ENCODE measurements at places on chromosomes 12 and 14.

DNA sequence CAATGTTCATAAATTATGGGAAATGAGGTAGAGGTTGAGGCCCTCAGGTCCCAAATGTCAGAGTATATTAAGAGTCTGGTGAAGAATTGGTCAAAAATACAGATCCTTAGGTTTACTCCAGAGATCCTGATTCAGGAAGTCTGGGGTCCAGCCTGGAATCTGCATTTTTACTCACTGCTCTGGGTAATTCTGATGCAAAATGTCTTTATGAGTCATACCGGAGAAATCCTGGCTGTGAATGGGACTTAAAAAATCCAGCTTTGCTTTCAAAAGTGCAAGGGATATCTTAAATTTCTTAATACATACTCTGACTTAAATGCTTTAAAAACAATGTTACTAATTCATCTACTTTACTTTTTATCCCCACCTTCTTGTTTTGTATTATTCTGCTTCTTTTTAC lies 74.5 kb downstream of the FERMT2 start:
- H3K27ac ChIP-seq: no peak overlapping the region
- DNase-seq: no peak
- H3K36me3 ChIP-seq: no peaks in the 10 kb centered on the region
- no peak overlapping the region for H3K4me3 ChIP-seq

DNA sequence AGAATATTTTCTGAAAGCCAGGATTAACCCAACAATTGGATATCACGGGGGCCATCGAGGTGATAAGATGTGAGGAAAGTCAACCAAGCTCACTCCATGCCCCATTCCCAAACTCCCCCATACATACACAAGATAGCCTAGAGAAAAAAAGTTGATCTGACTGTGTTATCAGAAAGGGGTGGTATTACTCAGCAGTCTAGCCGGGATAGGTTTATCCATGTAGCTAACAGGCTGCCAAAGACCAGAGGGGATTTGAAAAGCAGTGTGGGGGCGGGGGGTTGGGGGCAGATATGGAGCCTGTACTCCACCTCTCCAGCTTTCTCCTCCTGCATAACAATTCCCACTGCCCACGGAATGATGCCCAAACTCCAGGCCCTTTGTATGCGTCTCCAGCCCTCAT lies 13.2 kb upstream of the MAP1LC3B2 start:
- DNase-seq: no peak
- H3K36me3 ChIP-seq: no peaks in the 10 kb centered on the region
- no peak overlapping the region for H3K27ac ChIP-seq
- H3K27me3 ChIP-seq: no peaks in the 10 kb centered on the region

GRCh38 chr14:35046751-35047536 lies 872 bp downstream of the FAM177A1 start:
- peaks cover 28% of the 10 kb centered on the region for H3K4me1 ChIP-seq
- H3K27ac ChIP-seq: peak overlapping the region; percentile 97
- H3K36me3 ChIP-seq: peaks cover 17% of the 10 kb centered on the region
- peak overlapping the region; percentile 96 for H3K4me3 ChIP-seq

DNA sequence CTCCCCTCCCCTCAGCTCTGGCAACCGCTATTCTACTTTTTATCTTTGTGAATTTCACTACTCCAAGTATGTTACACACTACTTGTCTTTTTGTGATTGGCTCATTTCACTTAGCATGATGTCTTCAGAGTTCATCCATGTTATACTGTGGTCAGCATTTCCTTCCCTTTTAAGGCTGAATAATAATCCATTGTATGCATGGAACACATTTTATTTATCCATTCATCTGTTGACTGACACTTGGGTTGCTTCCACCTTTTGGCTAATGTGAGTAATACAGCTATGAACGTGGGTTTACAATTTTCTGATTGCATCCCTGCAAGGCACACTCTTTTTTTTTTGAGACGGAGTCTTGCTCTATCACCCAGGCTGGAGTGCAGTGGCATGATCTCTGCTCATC lies 53.0 kb upstream of the FUT8 start:
- no peak for DNase-seq
- H3K4me3 ChIP-seq: no peak overlapping the region
- H3K27me3 ChIP-seq: no peaks in the 10 kb centered on the region
- peak overlapping the region; percentile 15 for H3K27ac ChIP-seq
- no peaks in the 10 kb centered on the region for H3K36me3 ChIP-seq

- no peaks in the 10 kb centered on the region for H3K36me3 ChIP-seq
- H3K27me3 ChIP-seq: peaks cover 46% of the 10 kb centered on the region
- no peak overlapping the region for H3K4me3 ChIP-seq
- no peak for DNase-seq
- H3K4me1 ChIP-seq: peaks cover 10% of the 10 kb centered on the region
- no peak overlapping the region for H3K27ac ChIP-seq
Observed at GRCh38 chr12:6337958-6338433, 3.9 kb downstream of the TNFRSF1A start.

DNA sequence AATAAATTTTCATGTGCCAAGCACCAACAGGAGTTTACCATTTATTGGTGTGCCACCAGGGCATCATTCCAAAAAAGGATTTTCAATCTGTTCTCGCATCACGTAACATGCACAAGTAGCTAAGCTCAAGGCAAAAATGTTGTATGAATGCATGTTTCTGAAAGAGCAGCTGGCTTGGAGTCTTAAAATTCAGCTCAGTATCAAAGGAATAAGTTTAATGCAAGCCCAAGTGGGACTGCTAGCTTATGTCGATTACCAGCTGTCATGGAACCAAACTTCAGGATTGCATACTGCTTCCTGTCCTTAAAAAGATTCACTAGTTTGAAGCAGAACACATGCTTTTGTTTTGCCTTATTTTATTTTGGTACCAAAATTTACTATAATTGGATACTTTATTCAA lies 437.0 kb downstream of the FSCB start:
- no peaks in the 10 kb centered on the region for H3K36me3 ChIP-seq
- no peaks in the 10 kb centered on the region for H3K27me3 ChIP-seq
- no peak overlapping the region for H3K4me3 ChIP-seq
- no peak overlapping the region for H3K27ac ChIP-seq
- DNase-seq: no peak

- H3K27me3 ChIP-seq: no peaks in the 10 kb centered on the region
- H3K4me1 ChIP-seq: peaks cover 55% of the 10 kb centered on the region
- H3K4me3 ChIP-seq: peak overlapping the region; percentile 71
- H3K36me3 ChIP-seq: peaks cover 53% of the 10 kb centered on the region
- DNase-seq: peak; percentile 79
Observed at GRCh38 chr12:124466216-124467128, 100.9 kb downstream of the NCOR2 start.

DNA sequence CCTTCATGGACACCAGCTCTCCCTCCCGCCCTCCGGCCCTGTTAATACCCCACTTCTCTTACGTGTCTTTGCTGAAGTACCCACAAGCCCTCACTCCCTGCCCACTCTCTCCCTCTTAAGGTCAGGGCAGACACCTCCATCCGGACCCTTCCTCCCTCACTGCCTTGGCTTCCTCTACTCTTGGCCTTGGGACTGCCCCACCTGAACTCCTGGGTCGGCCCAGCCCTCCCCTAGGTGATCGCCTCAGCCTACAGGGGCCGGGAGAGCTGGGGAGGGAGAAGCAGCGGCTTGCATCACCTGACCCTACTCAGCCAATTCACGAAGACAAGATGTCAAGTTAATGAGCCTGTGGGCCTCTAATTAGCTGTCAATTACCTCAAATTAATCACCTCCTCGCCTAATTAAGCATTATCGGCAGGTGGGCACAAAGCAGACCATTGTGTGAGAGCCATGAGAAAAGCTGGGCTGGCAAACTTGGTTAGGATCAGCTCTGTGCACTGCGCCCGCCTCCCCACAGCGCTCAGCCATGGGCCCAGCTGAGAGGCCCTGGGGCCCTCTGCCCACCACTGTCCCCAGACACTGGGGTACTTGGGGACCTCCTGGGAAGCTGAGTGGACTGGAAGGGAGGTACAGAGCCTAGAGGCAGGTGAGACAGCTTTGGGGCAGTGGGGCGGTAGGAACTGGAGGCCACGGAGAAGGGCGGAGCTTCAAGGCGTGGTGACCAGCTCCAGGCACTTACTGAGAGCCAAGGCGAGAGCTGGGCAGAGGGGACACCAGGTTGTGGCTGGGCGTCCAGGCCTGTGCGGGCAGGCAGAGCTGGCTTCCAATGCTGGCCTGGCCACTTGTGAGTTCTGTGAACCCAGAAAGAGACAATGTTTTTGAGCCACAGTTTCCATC lies 25.1 kb upstream of the VSX2 start:
- H3K27me3 ChIP-seq: peaks cover 10% of the 10 kb centered on the region
- no peak for DNase-seq
- H3K27ac ChIP-seq: no peak overlapping the region

GRCh38 chr14:87397499-87397898 lies 595.5 kb downstream of the GALC start:
- H3K36me3 ChIP-seq: no peaks in the 10 kb centered on the region
- H3K4me1 ChIP-seq: no peaks in the 10 kb centered on the region
- H3K4me3 ChIP-seq: no peak overlapping the region
- no peak overlapping the region for H3K27ac ChIP-seq

GRCh38 chr12:42933461-42934081 lies 344.0 kb upstream of the PRICKLE1 start:
- no peak for DNase-seq
- H3K36me3 ChIP-seq: no peaks in the 10 kb centered on the region
- no peaks in the 10 kb centered on the region for H3K4me1 ChIP-seq
- no peak overlapping the region for H3K4me3 ChIP-seq
- H3K27me3 ChIP-seq: no peaks in the 10 kb centered on the region
- H3K27ac ChIP-seq: no peak overlapping the region

DNA sequence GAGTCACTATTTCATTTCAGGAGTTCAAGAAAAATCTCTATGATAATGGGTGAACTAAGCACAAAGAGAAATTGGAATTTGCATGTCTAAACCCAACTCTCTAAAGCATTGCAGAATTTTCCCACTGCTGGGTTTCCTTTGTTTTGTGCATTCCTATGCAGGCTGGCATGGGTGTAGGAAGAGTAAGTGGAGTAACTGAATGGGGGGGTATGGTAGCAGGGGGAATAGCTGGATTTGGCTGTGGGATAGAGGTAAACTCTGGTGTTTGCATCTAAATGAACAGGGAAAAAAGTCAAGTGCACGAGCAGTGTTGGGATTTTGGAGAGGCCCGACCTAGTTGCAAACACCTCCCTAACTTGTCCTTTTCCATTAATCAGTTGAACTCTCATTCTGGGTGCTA lies 159.1 kb downstream of the ANO4 start:
- no peaks in the 10 kb centered on the region for H3K4me1 ChIP-seq
- H3K4me3 ChIP-seq: no peak overlapping the region
- H3K27me3 ChIP-seq: no peaks in the 10 kb centered on the region
- DNase-seq: no peak
- no peaks in the 10 kb centered on the region for H3K36me3 ChIP-seq
- no peak overlapping the region for H3K27ac ChIP-seq

GRCh38 chr14:66174453-66174891 lies 311.7 kb upstream of the CCDC196 start:
- no peaks in the 10 kb centered on the region for H3K36me3 ChIP-seq
- no peak for DNase-seq
- H3K4me3 ChIP-seq: no peak overlapping the region
- H3K4me1 ChIP-seq: no peaks in the 10 kb centered on the region
- no peak overlapping the region for H3K27ac ChIP-seq

GRCh38 chr12:3732901-3733300 lies 20.0 kb downstream of the CRACR2A start:
- no peak overlapping the region for H3K27ac ChIP-seq
- H3K4me1 ChIP-seq: peaks cover 9% of the 10 kb centered on the region
- H3K36me3 ChIP-seq: peaks cover 46% of the 10 kb centered on the region
- H3K27me3 ChIP-seq: no peaks in the 10 kb centered on the region

DNA sequence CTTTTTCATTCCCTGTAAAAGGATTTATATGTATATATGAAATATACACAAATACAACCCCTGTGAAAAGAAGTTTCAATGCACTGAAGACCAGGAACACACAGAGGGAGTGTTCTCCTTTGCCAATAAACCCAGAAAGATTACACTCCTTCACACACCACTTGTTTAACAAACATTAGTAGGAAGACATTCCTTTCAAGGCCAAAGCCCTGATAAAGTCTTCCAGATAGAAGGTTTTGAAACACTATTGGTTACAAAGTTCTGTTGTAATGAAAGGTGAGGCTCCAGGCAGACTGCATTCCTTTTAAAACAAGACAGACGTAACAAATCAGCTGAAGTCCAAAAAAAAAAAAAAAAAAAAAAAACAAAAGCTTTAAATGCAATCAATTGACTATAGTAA lies 81.0 kb downstream of the PTPN21 start:
- H3K4me1 ChIP-seq: no peaks in the 10 kb centered on the region
- H3K4me3 ChIP-seq: no peak overlapping the region
- H3K27me3 ChIP-seq: no peaks in the 10 kb centered on the region
- no peak for DNase-seq

GRCh38 chr12:93766796-93767523 lies 89.8 kb downstream of the CRADD start:
- no peaks in the 10 kb centered on the region for H3K27me3 ChIP-seq
- DNase-seq: no peak
- no peak overlapping the region for H3K27ac ChIP-seq
- no peaks in the 10 kb centered on the region for H3K36me3 ChIP-seq
- peaks cover 18% of the 10 kb centered on the region for H3K4me1 ChIP-seq
- H3K4me3 ChIP-seq: no peak overlapping the region

DNA sequence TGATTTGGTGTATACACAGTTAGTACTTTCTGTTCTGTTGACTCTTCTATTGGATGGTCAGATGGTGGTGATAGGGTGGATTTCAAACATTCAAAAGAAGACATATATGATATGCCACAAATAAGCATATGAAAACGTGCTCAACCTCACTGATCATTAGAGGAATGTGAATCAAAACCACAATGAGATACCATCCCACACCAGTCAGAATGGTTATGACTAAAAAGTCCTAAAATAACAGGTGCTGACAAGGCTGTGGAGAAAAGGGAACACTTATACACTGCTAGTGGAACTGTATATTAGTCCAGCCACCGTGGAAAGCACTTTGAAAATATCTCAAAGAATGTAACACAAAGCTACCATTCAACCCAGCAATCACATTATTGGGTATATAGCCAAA lies 425.5 kb downstream of the C12orf50 start:
- no peak overlapping the region for H3K4me3 ChIP-seq
- H3K27me3 ChIP-seq: no peaks in the 10 kb centered on the region
- no peak for DNase-seq
- H3K4me1 ChIP-seq: no peaks in the 10 kb centered on the region

DNA sequence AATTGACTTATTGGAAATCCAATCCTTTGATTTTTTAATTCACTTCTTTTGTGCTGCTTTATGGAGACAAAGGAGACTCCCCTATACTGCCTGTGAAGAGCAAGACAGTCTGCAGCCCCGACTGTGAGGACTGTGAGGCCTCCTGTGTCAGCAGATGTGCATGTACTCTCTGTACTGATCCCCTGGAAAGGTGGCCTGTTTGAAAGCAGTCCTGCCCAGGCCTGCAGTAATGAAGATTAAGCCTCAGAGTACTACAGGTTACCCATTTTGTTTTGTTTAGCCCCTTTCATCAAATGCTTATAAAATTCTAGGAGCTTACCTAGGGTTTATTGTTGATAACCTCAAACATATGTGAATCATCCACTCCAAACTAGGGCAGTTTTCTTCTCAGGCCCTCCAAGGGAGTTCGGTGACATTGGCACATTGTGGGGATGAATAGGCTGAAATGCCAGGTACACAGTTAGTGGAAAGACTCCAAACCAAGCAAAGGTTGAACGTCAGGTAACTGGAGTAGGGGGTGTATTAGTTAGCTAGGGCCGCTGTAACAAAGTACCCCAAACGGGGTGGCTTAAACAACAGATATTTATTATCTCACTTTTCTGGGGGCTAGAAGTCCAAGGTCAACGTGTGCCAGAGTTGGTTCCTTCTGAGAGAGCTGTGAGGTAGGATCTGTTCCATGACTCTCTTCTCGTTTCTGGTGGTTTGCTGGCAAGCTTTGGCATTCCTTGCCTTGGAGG lies 208.7 kb upstream of the BCL2L14 start:
- no peak for DNase-seq
- no peaks in the 10 kb centered on the region for H3K27me3 ChIP-seq
- H3K27ac ChIP-seq: peak overlapping the region; percentile 18
- no peaks in the 10 kb centered on the region for H3K4me1 ChIP-seq
- no peak overlapping the region for H3K4me3 ChIP-seq

All from activated B cell treated with CpG ODN at 0.5 μM for 24 hours (primary cell).